ENCODE measurements at places on chromosomes 7 and 10.

DNA sequence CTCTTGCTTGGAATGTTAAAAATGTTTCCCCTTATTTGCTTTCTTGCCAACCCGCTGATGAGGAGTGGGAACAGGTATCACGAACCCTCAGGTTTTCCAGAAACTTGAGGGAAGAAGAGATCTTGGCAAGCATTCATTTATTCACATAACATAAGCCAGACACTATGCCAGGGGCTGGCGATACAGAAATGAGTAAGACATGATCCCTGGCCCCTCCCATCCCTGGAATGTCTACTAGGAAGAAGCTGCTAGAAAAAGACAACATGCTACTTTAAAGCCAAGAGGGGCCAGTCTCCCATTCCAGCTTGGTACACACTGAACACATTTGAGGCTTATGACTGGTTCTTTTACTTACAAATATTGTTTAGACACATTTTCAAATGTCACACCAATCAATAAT lies 26.4 kb downstream of the SLC35B4 start:
- no peak for DNase-seq

- no peak for DNase-seq
Measured at GRCh38 chr7:155455132-155455693, 2.7 kb upstream of the EN2 start.

DNA sequence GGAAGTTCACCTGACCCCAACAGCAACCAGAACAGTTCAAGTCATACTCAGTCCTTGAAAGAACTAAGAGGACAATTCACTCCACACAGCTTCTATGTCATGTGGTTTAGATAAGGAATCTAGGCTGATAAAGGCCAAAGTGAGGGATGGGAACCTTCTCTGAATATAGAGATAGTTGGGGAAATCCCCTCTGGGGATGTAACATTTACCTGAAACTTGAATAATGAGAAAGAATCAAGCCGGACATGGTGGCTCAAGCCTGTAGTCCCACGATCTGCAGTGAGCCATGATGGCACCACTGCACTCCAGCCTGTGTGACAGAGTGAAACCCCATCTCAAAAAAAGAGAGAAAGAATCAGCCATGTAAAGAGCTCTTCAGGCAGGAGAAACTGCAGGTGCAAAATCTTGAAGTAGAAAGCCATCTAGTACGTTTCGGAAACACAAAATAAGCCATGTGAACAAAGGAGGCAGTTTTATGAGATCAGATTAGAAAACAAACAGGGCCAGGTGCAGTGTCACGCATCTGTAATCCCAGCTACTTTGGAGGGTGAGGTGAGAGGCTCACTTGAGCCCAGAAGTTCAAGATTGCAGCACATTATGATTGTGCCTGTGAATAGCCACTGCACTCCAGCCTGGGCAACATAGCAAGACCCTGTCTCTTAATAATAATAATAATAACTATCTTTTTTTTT lies 4.5 kb upstream of the DNMBP start:
- no peak for DNase-seq

- DNase-seq, result no peak
Measured at GRCh38 chr7:102044641-102044983, 227.2 kb downstream of the CUX1 start.

GRCh38 chr7:128406314-128407232 lies 3.2 kb downstream of the IMPDH1 start:
- no peak for DNase-seq

DNA sequence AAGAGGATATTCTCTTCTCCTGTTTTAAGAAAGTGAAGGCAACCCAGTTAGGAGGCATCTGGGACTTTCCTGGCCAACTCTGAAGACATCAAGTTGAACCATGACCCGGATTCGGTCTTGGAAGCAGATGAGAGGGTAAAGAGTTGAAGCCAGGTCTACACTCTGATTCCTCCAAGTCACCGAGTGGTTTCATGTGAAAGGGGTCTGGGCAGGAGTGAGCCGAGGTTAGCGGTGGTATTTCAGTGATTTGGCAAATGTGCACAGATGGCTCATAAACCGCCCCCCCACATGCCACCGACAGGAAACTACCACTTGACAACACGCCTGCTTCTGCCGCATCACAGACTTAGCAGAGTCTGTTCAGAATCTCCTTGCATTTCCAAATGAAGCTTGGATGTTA lies 11.4 kb upstream of the REPIN1 start:
- no peak for DNase-seq

DNA sequence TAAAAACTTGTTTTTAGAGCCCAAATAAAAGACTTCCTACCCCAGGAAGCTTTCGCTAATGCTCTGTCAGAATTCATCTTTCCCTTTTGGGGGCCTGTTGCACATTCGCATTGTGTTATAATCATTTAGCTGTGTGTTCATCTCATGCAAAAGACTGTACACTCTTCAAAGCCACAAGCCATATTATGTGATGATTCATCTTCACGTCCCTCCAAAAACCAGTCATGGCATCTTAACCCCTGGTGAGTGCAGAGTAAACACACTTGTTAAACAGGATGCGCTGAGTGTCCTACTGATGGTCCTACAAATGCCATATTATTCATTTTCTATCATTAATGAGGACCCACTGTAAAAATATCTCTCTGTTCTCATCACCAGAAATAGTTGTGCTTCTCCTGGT lies 235.4 kb downstream of the KIAA1217 start:
- DNase-seq, result no peak

GRCh38 chr7:28862595-28863272 lies 95.4 kb downstream of the TRIL start:
- no peak for DNase-seq

DNA sequence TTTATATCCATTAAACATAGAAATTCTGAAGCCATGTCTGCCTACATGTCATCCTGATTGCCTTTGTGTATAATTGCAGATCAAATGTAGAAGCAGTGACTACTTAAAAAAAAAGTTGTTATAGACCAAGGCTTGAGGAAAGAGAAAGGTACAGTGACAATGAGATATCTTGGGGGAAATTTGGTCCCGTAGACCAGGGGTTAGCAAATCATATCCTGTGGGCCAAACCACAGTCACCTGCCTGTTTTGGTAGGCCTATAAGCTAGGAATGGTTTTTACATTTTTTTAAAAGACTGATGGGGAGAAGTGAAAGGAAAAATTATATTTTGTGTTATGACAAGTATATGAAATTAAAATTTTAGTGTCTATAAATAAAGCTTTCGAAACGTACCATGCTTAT lies 12.9 kb downstream of the PAPSS2 start:
- DNase-seq, result no peak

- DNase-seq, result no peak
Measured at GRCh38 chr7:37076668-37077067, 352.4 kb upstream of the AOAH start.

DNA sequence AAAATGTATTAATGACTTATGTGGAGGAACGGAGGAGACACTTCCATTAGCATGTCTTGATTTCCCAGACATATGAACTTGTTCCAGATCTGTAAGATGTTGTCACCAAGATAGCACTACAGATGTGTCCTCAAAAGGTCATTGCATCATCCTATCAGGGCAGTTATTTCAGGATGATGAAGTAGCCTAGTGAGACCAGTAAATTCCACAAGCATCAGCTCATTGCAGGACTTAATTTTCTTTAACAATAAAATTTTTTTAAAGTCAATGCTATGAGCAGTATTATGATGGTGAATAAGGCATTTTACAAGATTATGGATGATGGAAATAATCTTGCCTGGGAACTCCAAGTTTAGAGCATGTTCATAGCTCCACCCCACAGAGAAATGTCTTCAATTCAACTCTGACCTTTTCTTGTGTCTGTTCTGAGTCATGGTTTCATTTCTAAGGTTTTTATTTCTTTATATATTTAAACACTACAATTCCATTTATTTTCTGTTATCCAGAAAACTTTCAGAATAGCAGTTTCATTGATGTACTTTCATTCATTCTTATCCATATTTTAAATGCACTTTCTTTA lies 1203.3 kb upstream of the CELF2 start:
- DNase-seq, result no peak

- no peak for DNase-seq
Measured at GRCh38 chr7:7272294-7272693, 90.0 kb downstream of the C1GALT1 start.

GRCh38 chr10:75858339-75858738 lies 426.9 kb downstream of the LRMDA start:
- no peak for DNase-seq

- no peak for DNase-seq
Measured at GRCh38 chr7:137734221-137734620, 112.6 kb downstream of the DGKI start.

DNA sequence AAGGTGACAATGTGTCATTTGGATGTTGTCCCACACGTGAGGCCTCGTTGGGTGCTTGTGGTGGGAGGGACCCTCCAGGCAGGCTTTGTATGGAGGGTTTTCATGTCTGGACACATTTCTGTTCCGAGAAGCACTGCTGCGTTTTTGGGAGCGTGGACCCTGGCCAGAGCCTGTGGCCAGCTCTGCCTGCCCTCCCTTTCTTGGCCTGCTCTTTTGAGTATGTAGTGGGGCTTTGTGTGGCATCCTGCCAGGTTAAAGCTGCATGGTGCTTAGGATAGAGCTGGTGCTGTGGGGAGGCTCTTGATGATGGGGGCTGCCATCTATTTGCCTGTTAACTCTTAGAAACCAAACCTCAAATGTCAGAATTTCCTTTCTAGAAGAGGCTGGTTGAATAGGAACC lies 45.7 kb downstream of the GLRX3 start:
- DNase-seq, result no peak

- DNase-seq, result no peak
Measured at GRCh38 chr7:114432703-114433102, 18.1 kb downstream of the FOXP2 start.

GRCh38 chr7:101125989-101126650 lies 784 bp upstream of the SERPINE1 start:
- DNase-seq, result no peak

GRCh38 chr10:132515811-132516726 lies 21.5 kb upstream of the INPP5A start:
- DNase-seq, result no peak

GRCh38 chr7:101121991-101122932 lies 4.6 kb upstream of the SERPINE1 start:
- DNase-seq, result no peak

DNA sequence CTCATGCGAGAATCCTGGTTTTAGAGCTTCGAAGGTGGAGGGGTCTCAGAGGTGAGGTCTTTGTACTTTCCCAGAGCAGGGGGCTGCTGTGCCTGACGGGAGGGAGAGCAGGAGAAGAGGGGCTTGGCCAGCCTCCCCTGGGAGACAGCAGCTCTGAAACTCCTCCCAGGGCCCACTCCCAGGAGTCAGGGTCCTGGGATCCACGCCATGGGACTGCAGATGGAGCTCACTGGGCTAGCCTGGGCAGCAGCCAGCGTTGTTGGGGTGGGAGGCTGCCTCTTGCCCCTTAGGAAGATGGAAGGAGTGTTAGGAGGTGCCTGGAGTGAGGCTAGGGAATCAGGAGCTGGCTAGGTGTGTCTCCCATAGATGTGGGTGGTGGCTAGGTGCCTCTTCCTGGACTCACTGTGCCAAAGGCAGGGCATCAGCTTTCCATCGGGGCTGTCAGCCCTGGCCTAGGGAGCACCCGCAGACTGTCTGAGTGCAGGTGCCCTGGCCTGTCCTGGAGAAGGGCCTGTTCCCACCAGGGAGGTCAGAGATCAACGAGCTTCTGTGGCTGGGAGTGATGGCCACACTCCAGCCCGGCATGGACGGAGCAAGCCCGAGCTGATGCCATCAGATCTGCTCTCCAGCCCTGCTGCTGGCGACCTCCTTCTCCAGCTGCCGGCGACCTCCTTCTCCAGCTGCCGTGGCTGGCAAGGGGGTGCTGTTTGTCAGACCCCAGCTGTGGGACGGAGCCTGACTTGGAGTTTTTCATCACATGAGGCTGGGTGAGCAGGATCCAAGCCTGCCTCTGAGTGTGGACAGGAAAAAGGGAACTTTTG lies 111.3 kb downstream of the PTPN20 start:
- no peak for DNase-seq

DNA sequence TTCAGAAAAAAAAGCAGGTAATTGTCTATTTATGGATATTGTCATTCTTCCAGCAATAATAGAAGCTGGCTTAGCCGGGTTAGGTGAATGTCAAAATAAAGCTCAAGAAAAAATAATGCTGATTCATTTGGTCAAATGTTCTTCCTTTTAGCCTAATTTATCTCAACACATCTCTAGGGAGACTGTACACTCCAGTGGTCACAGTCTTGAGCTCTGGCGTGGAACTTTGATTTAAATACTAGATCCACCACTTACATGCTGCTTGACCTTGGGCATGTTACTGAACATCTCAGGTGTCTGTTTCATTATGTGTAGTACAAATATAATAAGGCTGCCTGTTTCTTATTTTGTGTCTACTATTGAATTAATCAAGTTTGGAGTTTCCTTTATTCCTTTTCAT lies 22.0 kb downstream of the PRTFDC1 start:
- no peak for DNase-seq

DNA sequence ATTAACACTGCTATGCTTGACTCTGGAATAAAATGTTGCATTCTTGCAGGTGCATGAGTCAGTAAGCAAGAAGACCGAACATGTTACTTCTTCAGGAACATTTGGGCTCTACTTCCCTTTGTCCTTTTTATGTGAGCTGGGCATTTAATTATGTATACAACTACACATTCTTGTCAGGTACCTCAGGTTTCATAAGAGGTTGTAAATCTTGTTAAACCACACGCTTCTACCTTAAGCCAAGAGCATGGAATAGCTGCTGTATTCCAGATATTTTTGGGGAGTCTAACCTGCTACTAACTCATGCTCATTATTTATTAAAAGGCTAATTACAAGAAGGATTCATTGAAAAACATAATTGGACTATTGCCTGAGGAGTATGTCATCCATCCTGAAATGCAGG lies 414.2 kb upstream of the KLF6 start:
- DNase-seq, result no peak

DNA sequence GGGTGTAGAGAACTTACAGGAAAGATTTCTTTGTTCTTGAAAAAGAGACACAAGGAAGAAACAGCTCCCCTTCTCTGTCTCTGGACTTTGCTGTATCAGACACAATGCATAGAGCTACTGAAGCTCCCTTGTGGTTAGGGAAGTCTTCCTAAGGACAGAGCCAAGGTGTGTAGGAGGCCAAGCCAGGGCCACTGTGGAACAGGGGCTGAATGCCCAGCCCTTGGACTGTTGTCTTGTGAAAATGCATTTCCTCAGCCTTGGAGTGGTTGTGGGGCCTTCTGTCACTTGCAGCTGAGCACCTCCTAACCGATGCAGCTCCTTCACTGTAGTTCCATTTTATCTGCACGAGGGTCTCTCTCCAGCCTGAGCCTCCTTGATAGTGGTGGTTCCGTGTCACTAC lies 353.4 kb downstream of the CCSER2 start:
- DNase-seq, result no peak

DNA sequence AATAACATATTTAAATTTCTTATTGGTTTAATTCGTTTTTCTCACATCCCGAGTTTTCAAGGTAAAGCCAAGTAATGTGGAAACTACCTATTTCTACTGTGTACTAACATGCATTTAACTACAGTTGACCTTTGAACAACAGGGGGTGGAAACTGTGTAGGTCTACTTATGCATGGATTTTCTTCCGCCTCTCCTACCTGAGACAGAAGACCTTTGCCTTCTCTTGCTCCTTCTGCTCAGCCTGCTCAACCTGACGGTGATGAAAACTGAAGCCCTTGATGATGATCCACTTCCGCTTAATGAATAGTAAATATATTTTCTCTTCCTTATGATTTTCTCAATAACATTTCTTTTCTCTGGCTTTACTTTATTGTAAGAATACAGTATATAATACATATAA lies 18.5 kb downstream of the MEOX2 start:
- DNase-seq, result no peak

GRCh38 chr7:101927802-101928201 lies 110.4 kb downstream of the CUX1 start:
- no peak for DNase-seq
